ENCODE measurements at places on chromosomes 5 and 9. TPM values are rescaled to one million over a fixed set of nuclear protein-coding genes. Genes with fewer than 3 reads are reported as not detected.

GRCh38 chr9:78453450-78453849 lies 156.5 kb downstream of the PSAT1 start:
- DNase-seq, result no peak

DNA sequence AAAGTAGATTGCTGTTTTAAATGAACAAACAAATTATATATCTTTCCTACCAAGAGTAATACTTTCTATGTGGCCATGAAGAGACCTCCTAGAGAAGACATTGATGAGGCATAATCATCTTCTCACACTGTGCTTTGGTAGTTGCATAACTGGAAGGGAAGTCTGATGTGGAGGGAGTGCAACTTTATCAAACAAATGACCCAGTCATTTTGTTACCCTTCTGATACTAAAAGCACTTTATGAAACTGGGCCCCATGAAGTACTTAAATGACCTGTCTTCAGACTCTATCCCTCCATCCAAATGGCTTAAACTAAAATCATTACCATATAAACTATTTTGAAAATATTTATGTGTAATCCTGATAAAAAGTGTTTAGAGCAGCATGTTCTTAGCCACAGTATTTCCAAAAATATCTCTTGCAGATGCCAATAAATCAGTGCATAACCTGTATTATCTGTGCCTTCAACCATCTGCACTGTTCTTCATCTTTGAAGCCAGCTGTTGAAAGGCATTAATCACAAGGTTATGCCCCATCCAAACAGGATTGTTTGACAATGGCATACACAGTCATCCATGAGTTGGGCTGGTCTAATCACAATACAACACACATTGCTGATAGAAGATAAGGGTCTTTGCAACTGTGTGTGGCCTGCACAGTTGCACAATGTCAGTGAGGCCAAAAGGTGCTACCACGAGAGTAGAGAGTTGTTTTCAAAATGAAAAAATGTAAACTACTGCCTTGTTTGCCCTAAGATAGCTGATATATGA lies 31.9 kb upstream of the MIER3 start:
- DNase-seq, result no peak

- no peak for DNase-seq
Measured at GRCh38 chr5:68872088-68872839, 221.6 kb upstream of the SLC30A5 start.

DNA sequence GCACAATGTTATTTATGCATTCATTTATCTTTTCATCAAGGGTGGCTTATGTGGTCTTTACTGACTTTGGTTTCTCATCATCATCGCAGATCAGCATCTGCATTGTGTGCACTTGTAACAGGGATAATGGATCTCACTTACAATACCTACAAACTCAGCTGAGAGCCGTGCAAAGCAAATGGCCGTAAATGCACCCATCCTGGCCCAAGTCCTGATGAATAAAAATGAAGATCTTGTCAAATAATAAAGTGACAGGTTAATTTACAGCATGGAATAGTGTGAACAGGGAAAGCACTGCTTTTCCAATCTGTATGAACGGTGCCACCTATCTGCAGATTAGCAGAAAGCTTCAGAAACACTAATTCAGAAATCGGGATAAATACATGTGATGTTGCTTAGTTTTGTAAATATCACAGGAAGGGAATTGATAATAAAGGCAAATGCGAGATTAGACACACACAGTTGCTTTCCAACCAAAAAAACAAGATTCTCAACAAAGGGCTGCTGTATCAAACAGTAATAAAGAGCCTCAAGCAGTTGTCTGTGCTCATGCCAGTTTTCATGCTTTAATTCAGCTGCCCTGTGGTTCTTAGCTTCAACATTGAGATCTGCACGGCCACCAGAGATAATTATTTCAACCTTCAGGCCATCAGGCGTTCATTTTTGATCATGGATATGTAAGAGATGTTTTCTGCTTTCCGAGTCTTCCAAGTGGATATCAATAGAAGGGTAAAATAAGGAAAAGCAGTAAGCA lies 153.4 kb upstream of the POU5F2 start:
- no peak for DNase-seq

DNA sequence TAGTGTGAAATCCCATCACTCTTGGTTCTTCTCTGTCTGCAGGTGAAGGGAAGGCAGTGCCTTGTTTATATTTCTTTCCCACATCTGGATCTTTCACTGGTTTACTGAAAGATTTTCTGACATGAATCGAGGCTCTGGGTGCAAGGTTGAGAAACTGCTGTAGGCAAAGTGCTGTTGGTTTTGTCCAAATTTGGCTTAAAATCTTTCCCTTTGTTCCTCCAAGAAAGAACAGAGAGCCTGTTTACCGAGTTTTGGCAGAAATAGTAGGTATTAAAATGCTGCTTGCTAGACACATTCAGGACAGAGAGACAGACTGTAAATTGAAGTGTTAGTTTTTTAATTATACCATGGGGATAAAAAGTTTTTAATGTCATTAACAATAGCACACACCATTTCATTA lies 21.5 kb downstream of the SKP2 start:
- DNase-seq, result no peak

DNA sequence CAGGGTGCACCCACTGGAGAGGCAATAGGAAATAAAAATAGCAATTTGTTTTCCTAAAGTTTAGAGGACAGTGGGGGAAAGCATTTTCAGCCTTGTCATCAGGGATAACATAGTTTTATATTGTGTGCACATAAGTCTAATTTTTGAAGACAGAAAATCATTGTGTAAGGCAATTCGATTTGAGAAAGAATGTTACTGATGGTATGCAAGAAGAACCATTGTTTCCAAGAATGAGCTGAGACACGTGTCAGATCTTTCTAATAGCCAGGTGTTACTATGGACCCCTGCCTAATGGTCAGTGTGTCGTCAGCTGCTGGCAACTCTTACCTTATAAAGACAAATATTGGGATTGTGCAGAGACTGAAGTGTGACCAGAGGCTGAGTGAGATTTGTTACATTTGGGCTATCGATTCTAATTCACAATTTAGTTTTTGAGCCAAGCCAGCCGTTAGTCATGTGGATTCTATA lies 67.1 kb upstream of the PPP2R2B start:
- no peak for DNase-seq

- DNase-seq, result no peak
Measured at GRCh38 chr5:137212471-137212870, 286.7 kb downstream of the SPOCK1 start.

DNA sequence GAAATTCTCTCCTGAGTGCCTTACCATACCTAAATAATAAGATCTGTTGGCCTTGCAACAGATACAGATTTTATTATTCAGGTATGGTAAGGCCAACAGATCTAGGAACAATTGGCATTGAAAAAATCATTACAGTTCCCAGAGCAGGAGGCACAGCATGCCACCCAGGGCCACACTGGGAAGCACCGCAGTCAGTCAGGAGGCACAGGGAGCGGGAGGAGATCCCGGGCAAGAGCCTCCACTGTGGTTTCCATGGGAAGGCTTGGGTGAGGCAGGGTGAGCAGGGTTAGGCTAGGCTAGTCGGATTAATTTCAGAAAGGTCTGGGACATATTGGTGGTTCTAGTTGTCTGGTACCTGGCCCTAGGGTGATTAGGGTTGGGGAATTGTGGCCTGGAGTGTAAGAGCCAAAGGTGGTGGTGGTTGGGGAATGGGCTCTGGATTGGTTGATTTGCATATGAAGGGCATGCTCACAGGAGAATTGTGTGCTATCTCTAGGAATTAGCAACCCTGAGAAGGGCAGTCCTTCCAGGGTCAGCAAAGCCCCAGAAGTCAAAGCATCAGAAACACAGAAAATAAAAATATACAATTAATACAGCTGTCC lies 111.4 kb downstream of the PDE8B start:
- no peak for DNase-seq

GRCh38 chr5:134119720-134120119 lies 5.2 kb downstream of the TCF7 start:
- DNase-seq, result no peak

DNA sequence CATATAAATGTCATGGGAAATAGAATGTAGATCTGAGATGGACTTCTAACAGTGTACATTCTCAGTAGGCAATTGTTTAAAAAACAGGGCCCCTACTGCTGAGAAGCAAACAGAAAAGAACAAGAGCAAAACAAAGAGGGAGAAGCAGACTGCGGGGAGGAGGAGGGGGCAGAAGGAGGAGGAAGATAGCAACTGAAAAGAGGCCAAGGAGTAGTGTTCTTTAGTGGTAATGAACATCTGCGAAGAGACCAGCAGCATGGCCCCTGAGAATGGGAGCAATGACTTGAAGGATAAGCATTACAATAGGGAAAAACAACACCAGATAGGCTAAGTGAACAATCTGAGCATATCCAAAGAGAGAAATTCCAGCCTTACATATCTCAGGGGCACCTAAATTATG lies 36.8 kb downstream of the HAPLN1 start:
- no peak for DNase-seq

AOPEP gene
- total RNA-seq, result 12.3 TPM

ZFP37 gene
- total RNA-seq, result 2.1 TPM

GDF9 gene
- total RNA-seq, result 0.72 TPM

CDKN2B-AS1 gene
- total RNA-seq, result 1.1 TPM

SLC6A19 gene
- total RNA-seq, result not detected

Measured in T-cell (primary cell).